CD4-positive, alpha-beta T cell treated with Interleukin-6 at 100 ng/mL for 8 hours (primary cell): ENCODE measurements at places on chromosomes 12 and 14.

DNA sequence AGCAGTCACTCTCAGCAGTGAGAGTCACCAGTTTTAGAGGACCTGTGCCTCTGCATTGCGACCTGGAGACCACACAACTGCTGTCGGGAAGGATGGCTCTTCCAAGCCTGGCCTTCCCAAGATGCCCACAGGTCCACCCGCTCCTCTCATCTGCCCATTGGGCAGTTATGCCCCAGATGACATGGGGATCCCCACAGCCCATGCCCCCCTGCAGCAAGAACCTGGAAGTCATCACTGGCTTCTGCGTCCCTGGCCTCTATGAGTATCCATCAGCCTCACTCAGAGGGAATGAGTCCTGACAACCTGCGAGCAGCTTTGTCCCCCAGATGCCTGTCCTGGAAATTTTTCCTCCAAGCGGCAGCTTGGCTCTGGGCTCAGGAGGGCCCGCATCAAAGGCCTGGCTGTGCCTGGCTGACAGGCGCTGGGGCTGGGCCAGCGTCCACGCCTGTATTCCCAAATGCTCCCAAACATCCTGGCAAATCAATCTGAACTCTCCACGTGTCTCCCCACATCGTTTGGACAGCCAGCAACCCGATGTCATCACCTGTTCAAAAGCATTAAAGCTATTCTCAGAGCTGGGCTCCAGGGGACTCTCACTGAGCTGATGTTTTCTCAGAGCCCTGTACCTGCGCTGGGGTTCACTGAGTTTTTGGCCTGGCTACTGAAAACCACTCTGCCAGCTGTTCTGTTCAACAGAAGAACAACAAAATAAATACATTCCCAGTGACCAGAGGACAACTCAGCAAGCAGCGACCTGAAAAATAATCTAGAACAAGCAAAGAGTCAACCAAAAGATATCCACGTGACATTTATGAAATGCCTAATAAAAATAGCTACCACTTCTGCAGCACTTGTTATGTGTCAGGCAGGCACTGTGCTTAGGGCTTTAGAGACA, 57.8 kb downstream of the CLMN start:
- no peak for DNase-seq

GRCh38 chr12:76738824-76739579, 24.9 kb upstream of the ZDHHC17 start:
- DNase-seq, result no peak

DNA sequence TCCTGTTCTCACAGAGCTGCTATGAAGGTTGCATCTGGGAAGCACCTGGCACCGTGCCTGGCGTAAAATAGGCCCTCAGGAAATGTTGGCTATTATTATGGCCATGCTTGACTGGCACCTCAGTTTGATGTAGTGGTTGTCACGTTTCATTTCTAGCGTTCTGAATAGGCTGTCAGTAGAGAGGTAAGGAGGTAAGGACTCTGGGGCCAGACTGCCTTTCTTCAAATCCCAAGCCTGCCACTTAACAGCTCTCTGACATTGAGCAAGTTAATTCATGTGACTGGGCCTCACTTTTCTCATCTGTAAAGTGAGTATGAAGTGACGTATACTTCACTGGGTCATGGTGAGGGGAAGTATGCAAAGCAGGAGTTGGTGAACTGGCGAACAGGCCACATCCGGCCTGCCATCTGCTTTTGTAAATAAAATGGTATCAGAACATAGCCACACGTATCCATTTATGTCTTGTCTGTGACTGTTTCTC, 196.2 kb downstream of the CACNA1C start:
- DNase-seq, result no peak

- DNase-seq, result no peak
These were observed 69.8 kb downstream of the OSBPL8 start for GRCh38 chr12:76489737-76490136.

DNA sequence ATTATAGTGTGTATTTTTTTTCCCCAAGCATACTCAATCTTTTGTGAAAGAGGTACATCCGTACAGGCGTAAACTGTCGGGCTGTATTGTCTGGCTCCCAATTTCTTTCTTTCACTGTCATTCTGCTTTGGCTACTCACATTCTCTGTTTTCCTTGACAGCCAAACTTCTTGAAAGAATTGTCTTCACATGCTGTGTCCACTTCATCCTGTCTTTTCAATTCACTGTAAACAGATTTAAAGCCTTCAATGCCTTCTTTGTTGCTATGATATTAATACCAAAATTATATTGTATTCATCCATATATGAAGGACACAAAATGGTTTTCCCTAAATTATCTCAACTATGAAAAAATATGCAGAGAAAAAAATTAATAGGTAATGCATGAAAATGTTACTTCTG, 6.0 kb upstream of the ATP23 start:
- DNase-seq, result no peak

GRCh38 chr14:49702725-49703124, 9.8 kb downstream of the KLHDC1 start:
- DNase-seq, result no peak

GRCh38 chr12:25130741-25131188, 64.2 kb downstream of the DNAI7 start:
- DNase-seq, result peak; percentile 30

GRCh38 chr14:99441918-99442317, 38.7 kb downstream of the SETD3 start:
- no peak for DNase-seq

DNA sequence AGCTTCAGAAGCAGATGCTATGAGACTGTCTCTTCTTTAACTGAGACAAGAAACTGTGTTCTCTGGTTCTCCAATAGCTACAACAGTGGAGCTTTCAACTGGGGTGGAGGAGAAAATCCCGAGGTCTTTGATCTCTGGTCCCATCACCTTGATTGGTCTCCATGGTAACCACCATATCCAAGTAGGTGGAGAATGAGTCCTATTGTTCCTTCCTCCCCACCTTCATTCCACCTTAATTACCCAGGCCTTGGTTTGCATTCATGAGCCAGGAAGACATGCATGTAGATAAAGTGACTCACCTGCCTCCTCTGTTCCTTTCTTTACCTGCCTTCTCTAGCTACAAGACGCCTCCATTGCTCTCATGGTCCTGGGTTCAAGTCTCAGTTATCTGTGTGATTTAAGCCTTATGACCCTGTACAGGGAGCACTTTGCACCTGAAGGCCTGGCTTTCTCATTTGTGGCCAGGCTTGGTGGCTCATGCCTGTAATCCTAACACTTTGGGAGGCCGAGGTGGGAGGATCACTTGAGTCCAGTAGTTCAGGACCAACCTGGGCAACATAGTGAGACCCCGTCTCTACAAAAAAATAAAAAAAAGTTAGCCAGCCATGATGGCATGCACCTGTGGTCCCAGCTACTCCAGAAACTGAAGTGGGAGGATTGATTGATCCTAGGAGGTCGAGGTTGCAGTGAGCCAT, 157.7 kb upstream of the TBX3 start:
- DNase-seq, result no peak

DNA sequence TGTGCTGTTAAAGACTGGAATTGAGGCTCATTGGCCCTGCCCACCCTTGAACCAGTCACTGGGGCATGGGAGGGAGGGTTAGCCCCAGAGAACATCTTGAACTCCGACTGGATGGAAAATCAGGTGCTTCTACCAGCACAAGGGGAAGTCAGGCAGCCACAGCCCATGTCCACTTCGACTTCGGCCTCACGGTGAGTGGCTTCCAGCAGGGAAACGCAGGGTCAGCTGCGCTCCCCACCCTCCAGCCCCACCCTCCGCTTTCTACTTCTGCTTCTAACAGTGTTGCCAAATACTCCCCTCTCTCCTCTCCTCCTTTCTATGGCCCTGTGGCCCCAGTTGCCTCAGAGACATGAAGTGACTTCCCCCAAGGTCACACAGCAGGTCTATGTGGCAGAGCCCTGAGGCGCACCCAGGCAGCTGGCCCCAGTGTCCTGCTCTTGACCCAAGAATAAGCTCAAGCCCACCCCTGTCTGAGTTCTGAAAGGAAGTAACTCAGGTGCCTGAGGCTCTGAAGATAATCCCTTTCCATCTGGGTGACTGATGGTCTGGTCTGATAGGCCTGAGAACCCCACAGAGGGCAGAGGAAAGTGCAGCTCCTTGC, 11.9 kb upstream of the SH2B3 start:
- DNase-seq, result no peak

GRCh38 chr12:98559666-98560065, 33.8 kb upstream of the SLC25A3 start:
- DNase-seq, result no peak

DNA sequence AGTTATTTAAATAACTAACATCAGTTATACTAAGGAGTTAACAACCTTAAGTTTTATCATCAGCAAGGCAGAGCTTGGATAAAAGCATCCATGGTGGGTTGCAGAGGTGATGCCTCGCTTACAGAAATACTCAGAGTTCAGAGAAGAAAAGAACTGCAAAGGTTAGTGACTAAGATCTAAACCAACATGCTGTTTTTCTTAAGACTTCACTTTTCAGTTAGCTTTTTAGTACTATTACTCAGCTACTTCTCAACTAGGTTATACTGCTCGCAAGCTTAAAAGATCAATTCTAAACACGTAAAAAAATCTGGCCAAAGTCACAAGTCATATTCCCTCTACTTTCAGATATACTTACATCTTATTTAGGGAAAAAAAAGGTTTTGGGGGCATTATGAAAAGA, 2.8 kb downstream of the PPP1CC start:
- no peak for DNase-seq

- DNase-seq, result no peak
These were observed 102.6 kb upstream of the MED13L start for GRCh38 chr12:116380108-116380507.

DNA sequence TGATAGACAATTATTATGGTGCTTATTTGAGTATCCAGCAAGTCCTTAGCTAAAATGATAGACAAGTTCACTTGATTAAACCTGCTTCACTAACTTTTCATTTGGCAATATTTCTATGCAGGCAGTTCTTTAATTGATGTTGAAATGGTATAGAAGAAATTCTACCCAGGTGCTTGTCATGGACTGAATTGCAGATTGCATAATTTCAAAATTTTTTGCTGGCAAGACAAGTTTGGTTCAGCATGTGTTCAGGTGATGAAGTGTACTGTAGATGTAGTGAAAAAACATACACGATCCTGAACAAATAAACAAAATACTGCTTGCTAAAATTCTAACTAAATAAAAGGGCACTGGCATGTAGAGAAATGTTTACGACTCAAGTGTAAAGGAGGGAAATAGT, 189.0 kb downstream of the FOXA1 start:
- DNase-seq, result no peak

- DNase-seq, result no peak
These were observed 34.3 kb upstream of the PRB4 start for GRCh38 chr12:11344500-11344899.

DNA sequence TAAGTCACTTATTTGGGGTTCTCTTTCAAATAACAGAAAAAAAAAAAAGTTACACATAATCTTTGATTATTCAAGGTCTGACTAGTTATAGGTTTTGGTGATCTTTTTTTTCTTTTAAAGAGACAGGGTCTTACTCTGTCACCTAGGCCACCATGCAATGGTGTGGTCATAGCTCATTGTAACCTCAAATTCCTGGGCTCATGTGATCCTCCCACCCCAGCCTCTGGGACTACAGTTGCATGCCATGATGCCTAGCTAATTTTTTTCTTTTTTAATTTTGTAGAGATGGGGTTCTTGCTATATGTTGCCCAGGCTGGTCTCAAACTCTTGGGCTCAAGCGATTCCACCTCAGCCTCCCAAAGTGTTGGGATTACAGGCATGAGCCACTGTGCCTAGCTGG, 56.5 kb upstream of the CFL2 start:
- DNase-seq, result no peak

GRCh38 chr14:34229140-34229539, 232.9 kb downstream of the SPTSSA start:
- no peak for DNase-seq

DNA sequence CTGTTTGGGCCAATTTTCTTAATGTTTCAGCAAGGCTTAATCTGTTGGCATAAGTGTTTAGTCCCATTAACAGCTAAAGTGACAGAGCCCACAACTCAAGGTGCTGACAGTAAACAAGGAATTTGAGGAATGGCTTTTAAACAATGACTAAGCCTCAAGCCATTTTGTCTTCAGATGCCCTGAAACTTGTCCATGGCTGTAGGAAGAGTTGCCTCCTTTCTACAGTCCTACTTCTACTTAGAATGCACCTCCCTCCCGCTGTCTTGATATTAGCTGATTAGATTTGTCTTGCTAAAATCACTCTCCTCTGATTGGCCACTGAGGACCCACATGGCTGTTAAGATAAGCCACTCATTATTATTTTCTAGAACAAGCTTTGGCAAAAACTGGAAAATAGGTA, 188.4 kb upstream of the OTX2 start:
- no peak for DNase-seq

DNA sequence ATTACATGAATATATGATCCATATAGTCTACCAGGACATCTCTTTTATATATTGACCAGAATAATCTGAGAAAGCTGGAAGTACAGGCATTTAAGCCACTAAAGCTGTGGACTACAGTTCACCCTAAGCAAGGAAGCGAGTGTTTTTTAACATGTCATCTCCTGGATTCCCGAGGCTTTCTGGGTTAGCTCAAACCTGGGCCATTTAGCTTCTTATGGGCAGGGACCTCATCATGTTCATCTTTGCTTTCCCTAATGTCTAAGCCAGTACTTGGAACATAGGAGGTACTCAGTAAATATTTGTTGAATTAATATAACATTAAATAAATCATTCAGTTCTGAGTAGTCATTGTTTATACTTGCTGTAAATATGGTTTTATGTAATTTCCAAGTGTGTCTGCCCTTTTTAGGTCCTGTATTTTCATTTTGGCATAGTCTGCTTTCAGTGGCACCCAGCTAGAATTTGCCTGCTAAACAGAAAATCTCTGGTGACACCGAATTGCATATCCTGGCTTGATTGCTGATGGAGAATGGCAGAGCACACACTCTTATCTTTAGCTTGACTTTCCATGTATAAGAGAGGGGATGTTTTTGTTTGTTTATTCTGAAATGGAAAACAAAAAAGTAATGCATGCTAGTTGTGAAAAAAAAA, 344.5 kb downstream of the ZFP36L1 start:
- DNase-seq, result no peak

DNA sequence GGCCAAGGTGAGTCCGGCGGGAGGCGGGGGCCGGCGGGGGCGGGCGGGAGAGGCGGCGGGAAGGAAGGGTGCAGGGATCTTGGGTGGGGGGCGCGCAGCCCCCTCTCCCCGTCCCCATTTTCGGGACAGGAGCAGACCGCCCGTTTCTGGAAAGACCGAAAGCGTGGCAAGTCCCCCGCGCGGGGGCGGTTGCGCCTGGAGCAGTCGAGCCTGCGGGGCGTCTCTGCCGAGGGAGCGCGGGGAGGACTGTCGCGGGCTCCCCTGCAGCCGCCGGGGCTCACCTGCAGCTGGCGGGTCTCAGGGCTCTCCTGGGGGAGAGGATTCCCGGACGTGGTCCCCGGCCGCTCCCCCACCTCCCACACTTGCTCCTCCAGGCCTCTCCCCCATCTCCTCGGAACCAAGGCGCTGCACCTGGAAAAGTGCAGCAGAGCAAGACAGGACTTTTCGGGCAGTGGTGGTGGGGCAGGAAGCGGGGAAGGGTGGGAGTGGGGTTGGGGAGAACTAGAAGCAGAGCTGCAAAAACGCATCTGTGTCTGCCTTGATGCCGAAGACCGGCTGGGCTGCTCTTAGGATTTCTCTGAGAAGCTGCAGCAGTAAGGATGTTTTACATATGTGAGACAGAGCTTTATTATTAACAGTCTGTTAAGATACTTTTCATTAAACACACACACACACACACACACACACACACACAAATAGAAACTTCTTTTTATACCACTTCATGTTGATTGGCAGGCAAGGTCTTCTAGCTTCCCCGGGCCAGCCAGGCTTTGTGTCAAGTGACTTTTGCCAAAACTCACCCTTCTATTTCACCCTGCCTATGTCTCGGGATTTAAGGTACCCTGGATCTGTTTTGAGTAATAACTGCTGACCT, 677 bp downstream of the C12orf75 start:
- DNase-seq, result peak; percentile 14
